ENCODE measurements at places on chromosomes 5 and 9.

GRCh38 chr5:79793304-79793703, 103.7 kb downstream of the CMYA5 start:
- no peak for DNase-seq

- DNase-seq: no peak
Observed at GRCh38 chr5:86439593-86440110, 178.1 kb upstream of the COX7C start.

GRCh38 chr9:91071184-91071990, 269.8 kb downstream of the SYK start:
- no peak for DNase-seq

DNA sequence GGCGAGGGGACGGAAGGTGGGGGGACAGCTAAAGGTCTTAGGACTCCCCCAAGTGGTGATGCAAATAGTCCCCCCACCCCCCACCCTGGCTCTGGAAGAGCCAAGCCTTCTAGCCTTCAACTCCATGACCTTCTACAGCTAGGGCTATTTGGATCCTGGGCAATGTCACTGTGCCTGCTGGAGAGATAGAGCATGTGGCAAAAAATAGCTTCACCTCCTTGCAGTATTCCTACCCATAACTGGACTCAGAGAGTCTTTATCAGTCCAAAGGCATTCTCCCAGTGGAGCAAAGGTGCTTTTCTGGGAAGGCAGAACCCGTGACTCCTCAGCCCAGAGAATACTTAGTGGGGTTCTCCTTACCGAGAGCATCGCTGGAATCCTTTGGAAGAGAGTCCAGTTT, 48.9 kb upstream of the PPARGC1B start:
- DNase-seq: no peak

GRCh38 chr5:175003531-175003930, 279.1 kb downstream of the MSX2 start:
- no peak for DNase-seq

DNA sequence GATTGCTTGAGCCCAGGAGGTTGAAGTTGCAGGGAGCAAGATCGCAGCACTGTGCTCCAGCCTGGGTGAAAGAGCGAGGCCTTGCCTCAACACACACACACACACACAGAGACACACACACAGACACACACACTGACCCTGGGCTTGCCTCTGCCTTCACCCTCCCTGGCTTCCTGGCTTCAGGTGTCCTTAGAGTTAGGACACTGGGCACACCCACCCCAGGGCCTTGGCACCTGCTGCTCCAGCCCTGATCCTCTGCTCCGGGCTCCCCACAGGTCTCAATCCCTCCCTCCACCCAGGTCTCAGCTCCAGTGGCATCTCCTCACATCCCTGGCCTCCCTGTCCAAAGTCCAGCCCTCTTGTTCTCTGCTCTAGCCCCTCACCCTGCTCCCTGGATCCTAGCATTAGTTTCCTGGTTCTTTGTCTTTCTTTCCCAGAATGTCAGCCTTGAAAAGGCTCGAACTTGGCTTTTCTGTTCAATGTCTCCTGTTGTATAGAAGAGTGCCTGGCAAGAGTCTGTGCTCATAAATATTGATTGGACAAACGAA, 212.9 kb downstream of the C9orf50 start:
- DNase-seq: no peak

DNA sequence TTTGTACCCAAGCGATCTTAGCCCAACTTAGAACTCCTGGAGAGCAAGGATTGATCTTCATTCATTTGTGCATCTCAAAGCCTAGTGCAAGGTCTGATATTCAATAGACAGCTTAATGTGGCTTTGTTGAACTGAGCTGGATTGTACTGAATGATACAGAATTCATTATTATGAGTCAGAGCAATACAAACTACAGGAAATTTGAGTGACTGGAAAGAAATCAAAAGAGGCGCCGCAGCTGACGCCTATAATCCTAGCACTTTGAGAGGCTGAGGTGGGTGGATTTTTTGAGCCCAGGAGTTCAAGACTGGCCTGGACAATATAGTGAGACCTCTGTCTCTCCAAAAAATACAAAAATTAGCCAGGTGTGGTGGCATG, 58.6 kb downstream of the ENC1 start:
- DNase-seq: no peak

- no peak for DNase-seq
Observed at GRCh38 chr5:172642486-172642885, 1.4 kb downstream of the NEURL1B start.

GRCh38 chr5:74471875-74472274, 168.7 kb downstream of the ENC1 start:
- no peak for DNase-seq

- DNase-seq: no peak
Observed at GRCh38 chr9:95666785-95667155, 150.0 kb upstream of the PTCH1 start.

- DNase-seq: no peak
Observed at GRCh38 chr5:181207960-181208253, 2.9 kb upstream of the TRIM7 start.

- DNase-seq: no peak
Observed at GRCh38 chr9:7139886-7140285, 382.1 kb downstream of the KDM4C start.

GRCh38 chr5:45105491-45105994, 296.8 kb downstream of the MRPS30 start:
- no peak for DNase-seq

DNA sequence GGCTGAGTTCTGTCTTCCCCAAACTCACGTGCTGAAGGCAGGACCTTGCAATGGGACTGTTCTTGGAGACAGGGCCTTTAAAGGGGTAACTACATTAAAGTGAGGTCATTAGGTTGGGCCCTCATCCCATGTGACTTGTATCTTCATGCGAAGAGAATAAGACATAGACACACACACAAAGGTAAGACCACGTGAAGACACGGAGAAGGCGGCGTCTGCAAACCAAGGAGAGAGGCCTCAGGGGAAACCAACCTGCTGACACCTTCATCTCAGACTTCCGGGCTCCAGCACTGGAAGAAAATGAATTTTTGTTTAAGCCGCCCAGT, 50.7 kb upstream of the KCNMB1 start:
- DNase-seq: no peak

DNA sequence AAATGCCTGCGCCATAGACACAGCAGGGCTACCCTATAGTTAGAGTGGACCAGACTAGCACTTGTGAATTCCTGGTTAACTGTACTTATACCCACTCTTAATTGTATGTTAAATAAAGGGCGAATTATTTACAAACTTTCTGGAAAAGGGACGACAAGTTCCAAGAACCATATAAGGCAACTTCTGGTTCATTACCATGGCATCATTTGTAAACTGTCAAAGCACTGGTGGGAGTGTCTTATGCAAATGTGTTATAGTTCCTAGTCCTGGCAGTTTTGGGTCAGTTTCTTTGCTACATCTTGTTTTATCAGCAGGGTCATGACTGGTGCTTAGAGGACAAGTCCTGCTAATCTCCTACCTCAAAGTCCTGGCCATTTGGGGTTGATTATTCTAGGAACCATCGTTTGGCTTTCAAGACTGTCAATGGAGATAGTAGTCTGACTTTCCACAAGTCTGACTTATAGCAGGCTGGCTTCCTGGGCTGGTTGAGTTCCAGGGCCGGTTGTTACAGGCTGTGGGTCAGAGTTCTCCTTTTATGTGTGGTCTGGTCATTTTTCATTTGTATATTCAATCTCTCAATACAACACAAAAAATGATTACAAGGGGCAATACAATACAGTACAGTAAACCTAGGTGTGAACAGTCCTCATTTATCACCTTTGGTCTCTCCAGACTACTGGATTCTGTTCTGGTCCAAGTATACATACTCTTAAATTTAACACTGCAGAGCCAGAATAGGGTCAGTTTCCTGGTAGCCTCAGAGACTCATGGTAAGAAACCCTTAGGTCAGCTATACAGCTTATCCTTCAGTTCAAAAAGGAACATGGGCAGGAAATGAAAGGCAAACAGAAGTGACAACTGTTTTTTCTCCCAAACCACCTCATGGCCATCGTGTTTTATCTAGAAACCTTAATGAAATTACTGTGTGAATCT, 8.3 kb upstream of the CFAP95 start:
- no peak for DNase-seq

DNA sequence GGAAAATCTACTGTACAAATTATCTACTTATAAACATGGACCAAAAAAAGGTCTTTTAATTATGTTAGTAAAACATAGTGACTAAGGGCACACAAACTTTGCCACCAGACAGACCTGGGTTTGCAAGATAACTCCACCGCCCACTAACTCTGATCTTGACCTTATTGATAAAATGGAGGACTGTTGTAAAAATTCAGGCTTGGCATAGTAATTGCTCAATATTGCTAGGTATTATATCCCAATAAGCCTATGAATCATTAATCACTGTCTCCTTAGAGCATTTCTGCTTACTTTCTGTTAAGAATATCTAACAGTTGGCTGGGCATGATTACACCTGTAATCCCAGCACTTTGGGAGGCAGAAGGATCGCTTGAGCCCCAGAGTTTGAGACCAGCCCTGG, 3.8 kb downstream of the C9orf40 start:
- no peak for DNase-seq

DNA sequence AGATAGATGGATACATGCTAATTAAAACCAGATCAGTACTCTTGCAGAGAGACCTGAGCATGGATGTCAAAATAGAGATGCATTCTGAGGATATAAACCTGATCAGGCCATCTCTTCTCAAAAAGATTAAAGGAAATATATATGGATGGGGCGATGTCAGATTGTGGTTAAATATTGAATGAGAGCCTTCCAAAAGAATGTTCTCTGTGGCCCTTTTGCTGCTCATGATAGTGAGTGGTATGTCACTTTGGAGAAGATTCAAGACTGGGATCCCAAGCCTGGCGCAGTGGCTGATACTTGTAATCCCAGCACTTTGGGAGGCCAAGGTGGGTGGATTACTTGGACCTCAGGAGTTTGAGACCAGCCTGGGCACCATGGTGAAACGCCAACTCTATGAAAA, 20.5 kb downstream of the ZNF131 start:
- DNase-seq: no peak

- no peak for DNase-seq
Observed at GRCh38 chr9:37336150-37336549, 86.3 kb upstream of the GRHPR start.

- no peak for DNase-seq
Observed at GRCh38 chr9:136190656-136191055, 14.3 kb downstream of the LHX3 start.

DNA sequence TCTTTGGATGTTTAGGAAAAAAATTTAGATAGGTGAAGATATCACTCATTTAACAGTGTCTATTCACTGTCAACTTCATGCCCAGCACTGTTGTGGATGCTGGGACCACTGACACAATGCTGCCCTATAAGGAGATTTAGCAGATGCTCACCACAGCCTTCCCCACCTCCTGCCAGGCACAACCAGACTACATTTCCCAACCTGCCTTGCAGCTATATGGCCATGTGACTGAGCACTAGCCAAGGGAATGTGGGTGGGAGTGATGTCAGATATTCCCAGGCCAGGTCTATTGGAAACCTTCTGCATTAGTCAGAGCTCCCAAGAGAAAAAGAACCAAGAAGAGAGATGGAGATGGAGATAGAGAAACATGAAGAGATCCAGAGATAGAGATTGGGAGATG, 302.6 kb upstream of the TAS2R1 start:
- no peak for DNase-seq

- no peak for DNase-seq
Observed at GRCh38 chr9:134913713-134914500, 3.8 kb downstream of the FCN1 start.

GRCh38 chr9:4009006-4009511, 290.8 kb downstream of the GLIS3 start:
- no peak for DNase-seq

- no peak for DNase-seq
Observed at GRCh38 chr9:114957558-114957957, 27.2 kb upstream of the TNFSF8 start.

Measured in CD8-positive, alpha-beta memory T cell (primary cell).